ENCODE measurements at places on chromosomes 6 and 20.

GRCh38 chr20:58213121-58213520 lies 15.3 kb downstream of the ANKRD60 start:
- no peak for DNase-seq

DNA sequence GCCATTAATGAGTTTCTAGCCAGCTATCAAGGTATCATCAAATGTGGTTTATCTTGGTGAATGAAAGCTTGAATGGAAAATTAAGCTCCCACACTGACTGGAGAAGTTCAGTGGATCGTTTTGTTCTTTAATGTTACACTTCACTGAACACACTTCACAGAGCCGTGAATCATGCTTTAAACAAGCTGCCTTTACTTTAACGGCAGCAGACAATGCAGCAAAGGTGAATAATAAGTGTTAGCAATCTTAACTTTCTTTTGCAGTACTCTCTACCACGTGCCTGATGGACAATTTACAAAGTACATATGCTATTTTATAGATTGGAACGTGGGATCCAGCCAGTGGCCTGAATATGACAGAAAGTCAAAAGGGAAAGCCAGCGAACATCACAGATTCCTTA lies 424.5 kb downstream of the GRIK2 start:
- no peak for DNase-seq

- no peak for DNase-seq
Measured at GRCh38 chr6:21204951-21205350, 388.6 kb upstream of the SOX4 start.

DNA sequence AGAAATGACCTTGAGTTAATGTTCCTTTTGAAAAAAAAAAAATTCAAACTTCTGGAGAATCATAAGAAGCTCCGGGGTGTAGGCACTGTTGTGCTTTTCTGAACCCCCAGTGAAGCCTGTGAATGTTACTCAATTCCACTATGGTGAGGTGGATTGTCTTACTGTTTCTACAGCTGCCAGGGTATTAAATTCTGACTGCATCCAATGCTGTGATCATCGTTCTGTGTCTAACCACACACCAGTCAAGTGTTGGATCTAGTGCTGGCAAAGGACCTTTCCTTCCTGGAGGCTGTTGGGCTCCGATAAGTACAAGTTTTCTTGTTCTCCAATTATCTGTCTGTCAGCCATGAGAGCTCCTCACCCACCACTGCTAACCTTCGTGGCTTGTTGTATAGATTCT lies 162.0 kb upstream of the EPHA7 start:
- DNase-seq, result peak; percentile 60

GRCh38 chr6:107033126-107033525 lies 5.1 kb downstream of the MTRES1 start:
- no peak for DNase-seq

- no peak for DNase-seq
Measured at GRCh38 chr6:5680095-5680494, 326.6 kb downstream of the NRN1 start.

- DNase-seq, result peak; percentile 0
Measured at GRCh38 chr6:16409531-16410441, 171.4 kb downstream of the GMPR start.

DNA sequence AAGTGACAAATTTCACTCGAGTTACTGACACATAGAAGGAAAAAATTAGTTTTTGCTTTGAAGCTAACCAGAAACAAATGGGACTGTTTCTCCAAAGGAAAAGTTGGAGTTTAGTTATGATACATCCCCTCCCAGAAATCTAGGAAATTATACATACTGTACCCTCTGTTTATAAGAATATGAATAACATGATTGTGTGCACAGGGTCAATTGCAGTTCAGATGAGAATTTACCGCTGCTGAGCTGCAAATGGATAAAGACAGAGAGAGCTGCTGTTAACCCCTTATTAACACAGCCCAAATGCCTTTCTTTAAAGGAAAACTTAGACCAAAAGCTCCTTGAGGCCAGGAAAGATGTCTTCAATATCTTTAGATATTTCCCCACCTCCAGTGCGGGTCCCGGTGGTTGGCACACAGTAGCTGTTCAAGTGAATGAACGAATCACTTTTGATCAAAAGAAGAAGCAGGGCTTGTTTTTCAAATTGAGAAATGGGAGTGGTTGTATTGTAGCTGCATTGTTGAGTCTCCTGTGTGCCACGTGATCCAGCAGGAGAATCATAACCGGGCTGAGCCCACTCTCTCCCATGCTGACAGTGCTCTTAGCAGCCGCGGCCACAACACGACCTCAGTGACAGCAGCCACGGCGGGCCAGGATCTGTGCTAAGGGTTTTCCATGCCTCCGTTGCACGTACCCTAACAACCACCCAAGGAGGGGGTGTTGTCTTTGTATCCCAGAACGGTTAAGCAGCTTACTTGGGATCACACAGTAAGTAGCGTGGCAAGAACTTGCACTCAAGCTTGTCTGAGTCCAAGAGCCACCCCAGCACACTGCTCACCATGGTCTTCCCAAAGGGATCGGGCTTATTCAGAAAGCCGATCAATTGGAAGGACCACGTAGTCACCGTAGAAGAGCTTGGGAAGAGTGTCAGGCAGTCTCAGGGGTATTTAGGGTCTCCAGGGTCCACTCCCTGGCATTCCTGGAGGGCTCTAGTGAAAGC lies 53.5 kb upstream of the BMP6 start:
- no peak for DNase-seq

GRCh38 chr20:8335495-8336195 lies 203.6 kb downstream of the PLCB1 start:
- DNase-seq, result no peak

DNA sequence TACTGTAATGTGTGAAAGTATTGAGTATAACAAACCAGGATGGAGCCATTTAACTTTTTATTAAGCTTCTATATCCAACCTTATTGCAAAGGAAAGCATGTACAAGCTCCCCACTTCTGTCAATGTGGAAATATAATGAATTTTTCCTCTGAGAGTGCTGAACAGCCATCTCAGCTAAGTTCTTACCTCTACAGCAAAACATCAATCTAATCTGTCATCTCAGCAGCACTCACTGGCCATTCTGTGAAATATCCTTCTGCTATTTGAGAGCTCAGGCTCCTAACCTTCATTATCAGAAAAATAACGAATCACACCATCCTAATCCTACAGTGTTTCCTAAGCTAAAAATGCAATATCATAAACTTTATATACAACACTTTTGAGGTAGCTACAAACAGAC lies 194.0 kb upstream of the RNF217 start:
- no peak for DNase-seq

GRCh38 chr20:48187851-48188250 lies 402.6 kb upstream of the SULF2 start:
- DNase-seq, result no peak

DNA sequence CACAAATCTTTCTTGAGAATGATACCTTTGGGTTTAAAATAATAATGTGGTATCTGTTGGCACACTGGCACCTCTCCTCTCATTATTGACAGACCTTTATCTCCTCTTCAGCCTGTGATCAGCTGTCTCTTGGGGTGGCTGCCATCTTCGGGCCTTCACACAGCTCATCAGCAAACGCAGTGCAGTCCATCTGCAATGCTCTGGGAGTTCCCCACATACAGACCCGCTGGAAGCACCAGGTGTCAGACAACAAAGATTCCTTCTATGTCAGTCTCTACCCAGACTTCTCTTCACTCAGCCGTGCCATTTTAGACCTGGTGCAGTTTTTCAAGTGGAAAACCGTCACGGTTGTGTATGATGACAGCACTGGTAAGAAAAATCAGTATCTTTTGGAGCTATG lies 232.8 kb downstream of the GRIK2 start:
- DNase-seq, result peak; percentile 60

DNA sequence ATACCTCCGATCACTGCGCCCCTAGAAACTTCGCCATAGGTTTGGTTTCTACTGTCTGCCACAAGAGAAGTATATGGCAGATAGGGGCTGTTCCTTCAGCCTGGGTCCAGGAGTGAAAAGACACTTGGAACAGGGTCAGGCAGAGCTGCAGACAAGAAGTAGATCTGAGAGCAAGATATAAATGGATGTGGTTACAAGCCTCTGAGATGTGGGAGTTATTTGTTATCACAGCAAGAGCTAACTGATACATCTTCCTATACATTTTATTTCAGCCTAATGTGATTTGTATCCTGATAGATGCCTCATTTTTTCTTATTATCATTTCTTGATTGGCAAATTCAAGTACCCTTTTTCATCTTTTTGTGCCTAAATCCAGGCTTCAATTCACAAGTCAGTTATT lies 40.9 kb upstream of the ADTRP start:
- DNase-seq, result no peak

- DNase-seq, result no peak
Measured at GRCh38 chr6:158016571-158017383, 35.1 kb downstream of the SYNJ2 start.

DNA sequence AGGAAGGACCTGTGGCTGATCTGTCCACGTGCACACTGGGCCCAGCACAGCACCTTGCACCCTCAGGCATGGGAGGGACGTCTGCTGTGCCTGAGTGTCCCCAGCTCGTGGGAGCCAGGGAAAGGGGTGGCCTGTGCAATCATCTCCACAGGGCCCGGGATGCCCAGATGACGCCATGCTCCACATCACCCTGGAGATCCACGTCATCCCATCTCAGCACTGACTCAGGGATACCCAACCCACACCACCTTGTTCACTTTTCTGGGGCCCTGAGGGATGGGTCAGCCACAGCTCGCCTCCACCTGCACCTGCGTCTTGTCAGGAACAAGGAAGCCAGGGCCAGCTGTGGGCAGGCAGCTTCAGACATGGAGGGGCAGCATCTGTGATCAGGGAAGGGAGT lies 48.2 kb downstream of the RAB44 start:
- DNase-seq, result no peak

DNA sequence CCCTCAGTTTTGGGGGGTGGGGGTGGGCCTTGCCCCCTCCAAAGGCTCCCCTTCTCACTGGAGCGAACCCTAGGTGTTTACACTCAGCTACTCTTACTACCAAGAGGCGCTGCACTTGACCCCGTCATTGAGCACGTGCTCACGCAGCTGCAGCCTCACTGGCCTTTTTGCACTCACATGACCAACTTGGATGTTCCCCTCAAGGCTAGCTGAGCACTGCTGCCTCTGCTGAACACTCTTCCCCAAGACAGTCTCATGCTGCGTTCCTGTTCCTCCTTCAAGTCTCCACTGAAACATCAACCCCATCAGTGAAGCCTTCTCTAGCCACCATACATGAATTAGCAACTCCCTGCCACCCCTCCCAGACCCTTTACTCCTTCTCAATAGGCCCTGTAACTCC lies 4.0 kb downstream of the SOD2 start:
- no peak for DNase-seq

- DNase-seq, result no peak
Measured at GRCh38 chr6:128202169-128202765, 301.4 kb upstream of the THEMIS start.

- DNase-seq, result no peak
Measured at GRCh38 chr20:23118144-23118543, 32.0 kb upstream of the CD93 start.

DNA sequence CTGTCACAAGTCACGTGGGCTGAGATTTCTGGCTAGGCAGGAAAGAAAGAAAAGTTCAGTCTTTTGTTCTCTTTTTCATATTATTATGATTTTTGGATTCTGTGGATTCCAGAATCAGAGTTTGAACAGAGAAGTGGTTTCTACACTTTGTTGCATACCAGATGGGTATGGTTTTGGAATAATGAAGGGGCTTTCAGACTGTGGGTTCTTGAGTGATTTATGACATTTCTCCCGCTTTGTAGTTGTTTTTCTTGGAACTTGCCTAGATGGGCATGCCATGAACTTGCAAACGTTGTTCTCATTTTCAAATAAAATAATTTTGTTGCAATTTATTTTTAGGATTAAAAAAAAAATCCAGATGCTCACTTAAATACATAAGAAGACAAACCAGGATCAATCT lies 34.4 kb downstream of the CBFA2T2 start:
- DNase-seq, result no peak

DNA sequence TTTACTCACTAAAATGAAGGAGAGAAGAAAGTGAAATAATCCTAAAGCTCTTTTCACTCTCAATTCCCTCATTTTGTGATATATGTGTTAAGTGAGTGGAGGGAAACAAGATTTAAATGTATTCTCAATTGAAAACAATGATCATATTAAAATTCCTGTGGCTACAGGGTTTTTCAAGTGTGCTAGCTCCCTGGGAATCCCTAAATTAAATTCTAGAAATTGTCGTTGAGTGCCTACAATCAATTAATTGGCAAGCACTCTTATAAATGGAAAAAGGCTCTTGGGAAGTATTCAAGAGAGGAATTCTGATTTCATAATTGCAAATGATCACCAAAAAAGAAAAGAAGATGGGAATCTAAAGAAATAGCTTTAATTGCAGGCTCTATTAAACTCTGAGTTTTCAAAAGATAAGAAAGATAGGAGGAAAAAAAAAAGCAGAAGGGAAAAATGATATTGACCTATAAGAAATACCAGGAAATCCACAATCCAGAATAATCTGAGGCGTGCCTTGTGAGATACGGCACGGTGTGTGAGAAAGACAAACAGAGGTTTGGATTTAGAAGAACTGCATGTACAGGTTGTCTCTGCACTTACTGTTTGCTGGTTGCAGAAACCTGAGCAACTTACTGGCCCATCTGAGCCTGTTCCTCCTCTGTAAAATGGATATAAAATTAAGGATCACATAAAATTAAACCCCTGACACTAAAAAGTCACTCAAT lies 18.3 kb upstream of the MBOAT1 start:
- no peak for DNase-seq

- no peak for DNase-seq
Measured at GRCh38 chr20:875115-875514, 41.0 kb downstream of the ANGPT4 start.

DNA sequence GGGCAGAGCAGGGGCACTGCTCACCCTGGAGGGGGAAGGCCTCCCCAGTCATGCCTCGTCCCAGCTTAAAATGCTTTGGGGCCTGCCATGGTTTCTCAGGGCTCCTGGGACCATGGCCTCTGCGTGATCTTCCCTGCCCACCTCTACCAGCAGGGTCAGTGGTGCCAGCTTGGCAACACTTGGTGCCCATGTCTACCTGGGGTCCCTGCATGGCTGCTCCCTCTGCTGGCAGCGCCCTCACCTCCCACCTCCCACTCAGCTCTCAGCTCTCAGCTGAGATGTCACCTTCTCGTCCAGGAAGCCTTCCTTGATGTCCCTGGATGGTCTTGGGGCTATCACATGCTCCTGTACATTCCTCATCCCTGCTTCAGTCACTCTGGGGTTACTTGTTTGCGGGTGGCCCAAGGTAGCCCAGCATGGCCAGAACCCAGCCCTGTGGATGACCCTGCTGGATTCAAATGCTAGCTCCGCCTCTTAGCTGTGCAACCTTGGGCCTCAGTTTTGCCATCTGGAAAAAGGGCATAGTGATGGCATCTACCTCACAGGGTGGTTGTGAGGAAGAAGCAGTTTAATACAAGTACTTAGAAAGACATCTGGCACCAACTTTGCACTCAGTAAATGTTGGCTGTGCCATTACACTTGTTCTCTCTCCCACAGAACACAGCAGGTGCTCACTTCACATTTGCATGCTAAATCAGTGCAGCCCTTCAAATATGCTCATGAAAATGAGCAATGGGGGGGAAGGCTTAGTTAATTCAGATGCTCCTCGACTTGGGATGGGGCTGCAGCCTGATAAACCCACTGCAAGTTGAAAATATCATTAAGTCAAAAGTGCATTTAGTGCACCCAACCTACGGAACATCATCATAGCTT lies 53.5 kb upstream of the PTPN1 start:
- no peak for DNase-seq

GRCh38 chr6:11025921-11026635 lies 18.0 kb downstream of the ELOVL2 start:
- no peak for DNase-seq

- DNase-seq, result no peak
Measured at GRCh38 chr6:53951383-53951782, 156.6 kb downstream of the LRRC1 start.
